ENCODE measurements at places on chromosomes 7 and 10.

DNA sequence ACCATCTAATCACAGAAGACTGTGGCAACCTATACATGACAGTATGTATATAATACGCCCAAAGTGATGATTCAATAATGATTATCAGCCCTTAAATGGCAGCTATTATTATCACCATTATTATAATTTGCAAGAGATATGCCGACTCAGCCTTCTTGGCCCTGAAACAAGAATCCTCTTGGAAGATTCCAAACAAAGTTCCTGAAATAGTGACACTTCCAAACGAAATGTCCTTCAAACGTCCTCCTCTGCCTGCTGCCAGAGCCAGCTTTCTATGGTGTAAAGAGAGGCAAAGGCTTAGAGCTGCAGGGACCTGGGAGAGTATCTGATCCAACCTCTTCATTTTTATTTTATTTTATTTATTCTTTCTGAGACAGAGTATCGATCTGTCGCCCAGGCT lies 36.0 kb downstream of the NRAP start:
- no peak for DNase-seq

GRCh38 chr7:44134943-44135628 lies 6.0 kb downstream of the MYL7 start:
- DNase-seq = no peak

DNA sequence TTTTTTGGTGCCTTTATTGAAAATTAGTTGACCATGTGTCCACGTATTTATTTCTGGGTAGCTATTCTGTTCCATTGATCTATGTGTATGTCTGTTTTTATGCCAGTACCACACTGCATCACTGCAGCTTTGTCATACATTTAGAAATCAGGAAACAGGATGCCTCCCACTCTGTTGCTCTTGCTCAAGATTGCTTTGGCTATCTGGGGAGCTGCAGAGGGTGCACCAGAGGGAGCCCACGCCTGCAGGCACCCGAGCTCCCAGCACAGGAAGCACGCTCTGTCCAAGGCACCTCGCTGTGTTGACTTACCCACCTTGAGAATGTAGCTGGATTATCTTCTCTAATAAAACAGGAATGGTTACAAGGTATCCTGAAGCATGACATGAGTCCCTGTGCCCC lies 301.7 kb downstream of the TCERG1L start:
- DNase-seq = no peak

DNA sequence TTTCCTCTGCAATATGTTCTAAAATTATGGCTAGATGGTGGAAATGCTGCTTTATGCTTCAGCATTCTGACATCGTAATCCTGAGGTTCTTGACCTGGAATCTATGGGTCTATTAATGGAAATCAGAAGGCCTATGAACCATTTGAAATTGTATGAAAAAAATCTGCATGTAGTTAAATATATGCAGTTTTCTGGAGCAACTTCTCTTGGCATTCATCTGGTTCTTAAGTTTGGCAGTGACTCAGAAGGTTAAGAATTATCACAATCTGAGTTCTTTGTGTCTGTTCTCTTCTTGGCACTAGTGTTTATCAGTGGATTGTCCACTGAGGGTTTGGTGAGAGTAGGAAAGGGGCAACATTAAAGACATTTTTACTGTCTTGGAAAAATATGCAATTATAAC lies 71.1 kb upstream of the FZD1 start:
- no peak for DNase-seq

DNA sequence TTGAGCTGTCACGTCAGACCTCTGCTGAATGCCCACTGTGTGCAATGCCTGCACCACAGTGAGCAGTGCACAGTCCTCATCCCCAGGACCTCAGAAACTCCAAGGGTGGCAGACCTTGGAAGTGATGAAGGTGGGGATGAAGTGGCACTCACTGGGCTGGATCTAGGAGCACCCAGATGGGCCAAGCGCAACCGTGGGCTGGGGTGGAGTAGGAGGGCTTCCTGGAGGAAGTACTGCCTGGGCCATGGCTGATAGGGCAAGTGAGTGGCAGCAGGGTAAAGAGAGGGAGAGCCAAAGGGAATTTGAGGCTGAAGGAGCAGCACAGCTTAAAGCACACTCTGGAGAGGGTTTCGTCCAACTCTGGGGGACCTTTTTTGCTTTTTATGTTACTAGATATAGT lies 52.3 kb downstream of the RBM20 start:
- DNase-seq = no peak

- no peak for DNase-seq
Observed at GRCh38 chr10:59817773-59818172, 64.5 kb upstream of the MRLN start.

- DNase-seq = no peak
Observed at GRCh38 chr7:85471740-85472139, 284.9 kb upstream of the SEMA3D start.

All from 8988T (cell line).